Immature natural killer cell (primary cell): ENCODE measurements at places on chromosomes 12 and 14. TPM values are rescaled to one million over a fixed set of nuclear protein-coding genes. Genes with fewer than 3 reads are reported as not detected.

Gene SSTR1
- polyA plus RNA-seq: not detected

- DNase-seq: no peak
Observed at GRCh38 chr12:87310126-87310525, 719.1 kb downstream of the C12orf50 start.

Gene MUCL1
- not detected for polyA plus RNA-seq

GRCh38 chr14:31677630-31678029, 116.4 kb downstream of the NUBPL start:
- no peak for DNase-seq

Gene DLK1
- not detected for polyA plus RNA-seq

Gene OSGEP
- 45.5 TPM for polyA plus RNA-seq

Gene IL26
- polyA plus RNA-seq: not detected

DNA sequence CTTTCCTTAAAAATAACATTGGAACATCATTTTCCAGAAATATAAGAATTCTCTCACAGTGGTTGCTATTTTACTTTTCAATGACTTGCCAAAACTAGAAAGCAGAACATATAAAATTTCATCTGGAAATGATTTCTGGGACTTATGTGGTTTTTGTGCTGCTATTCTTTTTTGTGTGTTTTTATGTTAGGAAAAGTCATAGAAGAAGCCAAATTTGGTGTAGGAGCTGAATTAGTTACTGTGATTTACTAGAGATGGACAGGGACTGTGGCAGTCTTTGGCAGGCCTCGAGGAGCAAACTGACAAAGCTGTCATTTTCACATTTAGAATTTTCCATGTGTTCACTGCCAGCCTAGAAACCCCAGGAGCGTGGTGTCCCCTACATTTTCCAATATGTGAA, 38.3 kb upstream of the LDHB start:
- DNase-seq: no peak

- DNase-seq: no peak
Observed at GRCh38 chr12:19885093-19885812, 446.0 kb downstream of the AEBP2 start.

Gene OGFOD2
- polyA plus RNA-seq: 16.6 TPM

Gene SMCO2
- not detected for polyA plus RNA-seq

DNA sequence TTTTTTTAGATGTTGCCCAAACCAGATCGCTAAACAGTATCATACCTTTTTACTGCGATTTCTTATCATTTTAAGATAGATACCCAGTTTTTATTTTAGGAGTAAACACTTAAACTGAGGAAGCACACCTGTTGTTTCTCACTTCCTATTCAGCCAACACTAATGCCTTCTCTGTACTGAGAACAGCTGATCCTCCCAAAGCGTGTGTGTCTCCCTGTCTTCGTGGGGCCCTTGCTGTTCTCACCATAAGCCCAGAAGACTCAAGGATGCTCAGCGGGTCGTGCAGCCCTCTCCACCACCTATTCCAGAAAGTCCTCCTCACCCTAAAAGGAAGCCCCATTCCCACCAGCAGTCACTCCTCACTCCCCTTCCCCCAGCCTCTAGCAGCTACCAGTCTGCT, 14.8 kb downstream of the PPP2R5C start:
- no peak for DNase-seq
